Activated CD8-positive, alpha-beta memory T cell treated with anti-CD3 and anti-CD28 coated beads for 4 hours (primary cell): ENCODE measurements at places on chromosomes 2 and 18.

DNA sequence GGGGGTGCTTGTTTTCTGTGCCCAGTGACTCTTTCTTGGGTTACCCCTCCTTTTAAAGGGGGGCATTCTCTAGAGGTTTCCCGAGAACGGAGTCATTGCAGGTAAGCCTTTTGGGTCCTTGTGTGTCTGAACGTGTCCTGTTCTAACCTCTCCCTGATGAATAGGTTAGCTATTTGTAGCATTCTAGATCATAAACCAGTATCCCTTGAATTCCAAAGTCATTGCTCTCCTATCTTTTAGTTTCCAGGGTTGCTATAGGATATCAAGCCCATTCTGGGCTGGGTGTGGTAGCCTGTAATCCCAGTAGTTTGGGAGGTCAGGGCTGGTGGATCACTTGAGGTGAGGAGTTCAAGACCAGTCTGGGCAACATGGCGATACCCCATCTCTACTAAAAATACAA lies 65.9 kb upstream of the YWHAQ start:
- no peak for DNase-seq

GRCh38 chr2:99852376-99852934 lies 289.9 kb downstream of the AFF3 start:
- DNase-seq: no peak

DNA sequence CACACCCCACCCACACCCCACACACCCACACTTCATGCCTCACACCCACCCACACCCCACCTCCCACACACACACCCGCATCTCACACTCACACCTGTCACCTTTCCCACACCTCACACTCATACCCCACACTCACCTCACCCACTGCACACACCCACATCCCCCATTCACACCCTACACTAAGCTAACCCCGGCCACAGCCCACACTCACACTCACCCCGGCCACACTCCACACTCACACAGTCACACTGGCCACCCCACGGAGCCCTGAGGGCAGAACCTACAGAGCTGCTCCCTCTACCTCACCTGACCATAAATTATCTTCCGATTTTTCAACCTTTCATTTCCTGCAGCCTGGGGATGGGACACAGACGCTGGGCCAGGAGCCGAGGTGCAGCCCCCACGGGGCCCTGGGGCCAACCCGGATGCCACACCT lies 241.3 kb downstream of the HDAC4 start:
- DNase-seq: no peak

DNA sequence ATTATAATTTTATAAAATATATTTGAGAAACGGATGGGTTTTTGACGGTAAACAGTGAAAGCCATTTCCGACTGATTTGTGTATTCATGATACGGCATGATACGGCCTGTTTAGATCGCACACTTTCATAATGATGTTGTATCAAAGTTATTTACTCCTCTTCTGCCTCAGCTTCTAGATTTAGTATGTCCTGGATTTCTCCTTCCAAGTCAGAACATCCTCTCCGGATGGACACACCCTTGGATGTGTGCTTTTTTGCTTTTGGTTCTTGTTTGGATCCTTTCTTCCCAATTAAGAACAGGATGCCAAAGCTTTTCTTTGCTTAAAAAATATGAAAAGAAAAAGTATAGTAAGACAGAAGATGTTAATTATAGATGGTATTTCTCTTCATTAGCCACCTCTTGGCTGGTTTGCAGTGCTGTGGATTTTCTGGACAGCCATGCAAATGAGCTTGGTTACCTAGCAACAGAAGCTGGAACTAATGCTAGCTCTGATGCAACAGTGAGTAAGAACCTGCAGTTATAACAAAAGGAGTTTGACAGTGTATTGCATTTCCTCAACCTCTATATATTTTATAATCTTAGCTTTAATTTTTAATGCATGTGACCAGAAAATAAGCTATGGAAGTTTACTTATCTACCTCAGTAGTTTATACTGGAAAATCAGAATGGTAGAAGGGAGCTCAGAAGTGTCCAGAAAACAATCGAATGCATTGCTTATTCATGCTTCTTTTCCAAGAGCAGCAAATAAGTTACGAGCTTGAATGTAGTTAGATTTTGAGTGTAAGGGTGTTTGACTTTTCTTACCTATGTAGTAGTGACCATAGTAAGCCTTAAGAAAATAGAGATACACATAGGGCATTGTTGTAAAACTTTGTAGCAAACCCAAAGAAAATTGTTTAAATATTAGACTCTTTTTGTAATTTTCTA lies 27.9 kb downstream of the RMND5A start:
- no peak for DNase-seq

GRCh38 chr2:197626965-197627625 lies 48.3 kb downstream of the RFTN2 start:
- no peak for DNase-seq

DNA sequence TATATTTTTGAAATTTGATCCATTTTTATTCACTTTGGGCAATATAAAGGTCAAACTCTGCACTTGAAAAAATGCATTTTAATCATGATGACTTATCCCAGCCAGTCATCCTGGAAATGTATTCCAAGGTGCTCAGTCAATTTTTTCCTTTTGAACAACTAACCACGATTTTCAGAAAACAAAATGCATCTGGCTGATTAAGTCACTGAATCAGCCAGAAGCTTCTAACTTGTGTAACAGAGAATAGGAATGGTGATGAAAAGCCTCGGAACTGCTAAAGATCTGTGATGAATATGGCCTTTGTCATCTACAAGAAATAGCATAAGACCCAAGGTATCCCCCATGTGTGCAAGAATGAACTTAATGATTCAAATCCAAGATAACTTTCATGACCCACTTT lies 572.7 kb downstream of the EPHA4 start:
- DNase-seq: no peak

DNA sequence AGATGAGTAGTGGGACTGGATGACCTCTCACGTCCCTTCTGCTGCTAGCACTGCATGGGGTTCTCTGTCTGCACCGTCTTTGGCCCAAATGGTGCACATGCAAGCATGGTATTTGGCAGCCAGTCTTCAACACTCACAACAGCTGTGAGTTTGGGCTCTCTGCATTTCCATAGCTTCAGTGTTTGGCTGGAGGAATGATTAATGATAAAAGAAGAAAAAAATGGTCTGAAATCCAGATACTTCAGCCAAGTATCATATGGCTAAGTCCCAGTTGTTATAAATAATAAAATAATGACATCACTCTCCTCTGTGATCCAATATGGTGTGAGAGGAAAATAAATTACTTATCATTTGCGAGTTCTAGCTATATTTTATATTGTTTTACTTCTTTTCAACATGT lies 173.3 kb downstream of the DCDC2C start:
- DNase-seq: no peak

GRCh38 chr2:150567771-150568301 lies 80.4 kb upstream of the RND3 start:
- DNase-seq: no peak

DNA sequence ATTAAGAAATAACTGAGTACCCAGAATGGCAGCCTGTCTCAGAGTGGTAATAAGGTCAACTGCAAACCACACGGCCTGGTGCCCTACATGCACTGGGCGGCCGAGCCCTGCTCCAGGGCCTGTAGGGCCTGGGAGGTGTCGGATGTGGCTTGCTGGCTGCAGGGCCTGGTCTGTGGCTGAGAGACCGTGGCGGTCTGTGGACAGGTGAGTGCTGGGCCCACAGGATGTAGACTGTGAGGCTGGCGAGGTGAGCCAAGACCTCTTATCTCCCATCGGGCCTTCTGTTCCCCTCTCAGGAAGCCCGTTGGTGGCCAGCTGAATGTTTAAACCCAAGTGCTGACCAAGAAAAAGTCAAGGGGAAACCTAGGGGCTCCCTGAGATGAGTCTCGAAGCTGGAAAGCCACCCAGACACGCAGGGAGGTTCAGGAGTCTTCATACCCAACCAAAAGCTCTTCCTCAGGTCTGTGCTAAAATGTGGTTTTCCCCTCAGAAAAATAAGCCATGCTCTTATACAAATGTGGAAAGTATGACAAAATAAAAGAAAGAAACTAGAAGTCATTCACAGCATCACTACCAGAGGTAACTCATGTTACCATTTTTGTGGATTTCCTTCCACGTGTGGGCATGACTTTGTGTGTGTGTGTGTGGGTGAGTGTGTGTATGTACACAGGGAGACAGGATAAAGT lies 47.7 kb upstream of the CTDP1 start:
- DNase-seq: no peak

DNA sequence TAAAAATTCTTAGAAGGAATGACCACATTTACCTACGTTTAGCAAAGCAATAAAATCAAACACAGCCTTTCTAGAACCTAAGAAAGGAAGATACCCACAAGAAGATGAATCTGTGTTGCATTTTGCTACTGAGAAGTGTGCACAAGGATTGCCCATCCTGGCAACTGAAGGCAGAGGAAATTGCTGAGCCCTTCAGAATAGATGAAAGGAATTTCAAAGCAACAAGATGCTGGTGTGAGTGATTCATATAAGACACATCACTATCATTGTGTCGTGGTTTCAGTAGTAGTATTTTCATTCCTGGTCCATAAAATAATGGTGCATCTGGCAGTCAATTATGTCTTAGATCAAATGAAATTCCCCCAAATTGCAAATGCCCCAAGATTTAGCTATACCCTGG lies 48.4 kb upstream of the ANKRD44 start:
- DNase-seq: no peak

- no peak for DNase-seq
Measured at GRCh38 chr2:126228531-126228930, 427.4 kb upstream of the GYPC start.

DNA sequence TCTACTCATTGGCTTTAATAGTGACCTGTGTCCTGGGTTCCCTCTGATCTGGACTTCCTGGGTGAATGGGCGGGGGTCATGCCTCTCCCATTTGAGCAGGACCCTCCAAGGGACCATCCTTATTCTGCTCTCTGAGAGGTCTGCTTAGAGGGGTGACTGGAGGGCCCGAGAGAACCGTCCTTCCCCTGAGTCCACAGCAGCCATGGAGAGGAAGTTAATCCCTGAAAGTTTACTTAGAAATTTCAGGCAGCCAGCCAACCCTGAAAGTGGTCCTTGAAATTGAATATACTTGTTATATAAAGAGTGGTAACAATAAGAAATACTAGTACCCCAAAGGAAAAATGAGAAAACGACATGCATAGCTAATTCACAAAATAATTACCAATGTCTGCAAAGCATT lies 226.1 kb downstream of the DYSF start:
- DNase-seq: no peak

GRCh38 chr18:68234676-68235075 lies 480.2 kb downstream of the TMX3 start:
- no peak for DNase-seq

- DNase-seq: no peak
Measured at GRCh38 chr2:42328148-42328833, 32.7 kb downstream of the COX7A2L start.

GRCh38 chr2:191533693-191534180 lies 144.2 kb upstream of the NABP1 start:
- no peak for DNase-seq

- DNase-seq: no peak
Measured at GRCh38 chr2:122831649-122832048, 1076.2 kb downstream of the TSN start.
